Activated naive CD4-positive, alpha-beta T cell treated with anti-CD3 and anti-CD28 coated beads, Interleukin-2, amount 50 U/mL, for 72 hours (primary cell): ENCODE measurements at places on chromosomes 6 and 20.
A peak's percentile ranks its signal among the peaks of the same experiment; 100 is the strongest.

- no peak for DNase-seq
Measured at GRCh38 chr20:14667226-14667625, 329.8 kb upstream of the FLRT3 start.

GRCh38 chr6:168165373-168165772 is 86.4 kb upstream of the FRMD1 start:
- no peak for DNase-seq

- DNase-seq: no peak
Measured at GRCh38 chr6:131231103-131231502, 95.8 kb downstream of the AKAP7 start.

DNA sequence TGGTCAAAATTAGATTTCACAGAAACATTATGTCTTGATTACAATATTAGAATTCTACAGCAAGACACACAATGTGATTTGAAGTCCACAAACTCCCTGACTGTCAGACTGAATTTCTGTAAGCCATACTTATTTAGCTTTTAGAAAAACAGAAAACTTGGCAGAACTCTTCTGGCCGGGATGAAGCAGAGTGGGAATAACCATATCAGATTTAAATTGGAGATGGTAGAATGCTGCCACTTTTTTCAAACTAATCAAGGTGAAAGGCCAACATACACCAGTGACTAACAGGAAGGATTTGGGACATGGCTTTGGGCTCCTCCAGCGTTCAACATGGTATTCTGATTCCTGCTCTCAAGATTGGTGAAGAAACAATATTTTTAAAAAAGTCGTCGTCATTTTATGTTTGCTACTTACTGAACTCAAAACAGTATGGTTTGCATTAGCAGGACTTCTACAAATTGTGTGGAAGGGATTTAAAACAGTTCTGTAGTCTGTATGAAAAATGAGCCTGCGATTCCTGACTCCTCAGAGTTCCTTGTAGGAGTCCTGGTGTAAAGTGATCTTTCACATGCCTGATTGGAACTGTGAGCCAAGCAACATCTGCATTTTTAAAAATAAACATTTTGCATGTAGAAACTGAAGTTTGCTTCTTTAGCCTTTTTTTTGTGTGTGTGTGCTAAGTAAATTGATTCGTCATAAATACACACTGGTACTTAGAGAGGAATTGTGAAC is 297.9 kb upstream of the SOX4 start:
- DNase-seq: no peak

DNA sequence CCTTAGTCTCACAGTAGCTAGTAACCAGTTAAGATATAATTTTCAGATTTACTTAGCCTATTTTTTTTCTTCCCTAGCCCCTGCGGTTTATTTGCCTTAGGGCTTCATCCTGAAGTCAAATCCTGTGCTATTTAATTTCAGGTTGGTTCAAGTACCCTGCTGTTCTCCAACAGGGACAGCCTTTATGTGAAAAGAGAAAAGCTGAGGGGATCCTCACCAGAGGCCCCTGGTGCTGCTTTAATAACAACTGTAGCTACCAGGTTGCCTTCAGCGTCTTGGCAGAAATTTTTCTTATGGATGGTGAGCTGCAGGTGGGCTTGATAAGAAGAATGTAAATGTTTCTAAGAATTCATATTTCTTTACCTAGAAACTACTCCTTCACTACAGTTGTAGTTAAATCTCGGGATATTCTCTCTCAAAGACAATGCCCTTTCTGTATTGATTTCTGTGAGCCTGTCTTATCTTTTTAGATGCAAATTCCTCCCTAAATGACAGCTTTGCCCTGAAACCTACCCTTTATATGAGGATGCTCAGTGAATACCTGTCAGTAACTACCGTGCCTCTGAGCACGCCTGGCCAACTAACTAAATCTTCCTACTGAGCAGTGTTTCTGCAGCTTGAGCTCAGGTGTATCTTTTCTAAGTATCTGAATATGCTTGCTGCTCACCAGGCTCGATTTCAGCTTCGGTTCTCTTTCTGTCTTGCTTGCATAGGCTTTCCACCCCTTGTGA is 320.5 kb downstream of the MMUT start:
- no peak for DNase-seq

- no peak for DNase-seq
Measured at GRCh38 chr20:23508449-23509229, 17.7 kb downstream of the CST8 start.

DNA sequence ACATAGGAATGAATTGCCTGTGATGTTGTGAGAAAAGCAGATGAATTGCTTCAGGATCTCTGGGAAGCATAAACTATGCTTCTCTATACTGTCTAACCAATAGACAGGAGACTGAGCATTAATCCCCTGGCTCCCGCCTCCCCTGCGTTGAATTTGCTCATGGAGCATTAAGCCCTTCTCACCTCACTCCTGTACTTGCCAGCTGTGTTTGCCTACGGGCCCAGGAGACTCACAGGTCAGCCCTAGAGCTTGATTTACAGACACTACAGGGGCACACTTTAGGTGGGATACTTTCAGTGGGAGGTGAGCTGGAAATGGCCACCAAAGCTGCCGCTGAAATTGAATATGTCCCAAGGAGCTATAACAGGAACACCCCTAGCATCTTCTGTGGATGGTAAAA is 418.7 kb downstream of the CBLN4 start:
- no peak for DNase-seq

GRCh38 chr6:130978660-130979396 is 84.2 kb downstream of the EPB41L2 start:
- no peak for DNase-seq

GRCh38 chr20:37233548-37234253 is 27.9 kb downstream of the GHRH start:
- no peak for DNase-seq

- no peak for DNase-seq
Measured at GRCh38 chr6:55642366-55642765, 63.4 kb upstream of the HMGCLL1 start.

DNA sequence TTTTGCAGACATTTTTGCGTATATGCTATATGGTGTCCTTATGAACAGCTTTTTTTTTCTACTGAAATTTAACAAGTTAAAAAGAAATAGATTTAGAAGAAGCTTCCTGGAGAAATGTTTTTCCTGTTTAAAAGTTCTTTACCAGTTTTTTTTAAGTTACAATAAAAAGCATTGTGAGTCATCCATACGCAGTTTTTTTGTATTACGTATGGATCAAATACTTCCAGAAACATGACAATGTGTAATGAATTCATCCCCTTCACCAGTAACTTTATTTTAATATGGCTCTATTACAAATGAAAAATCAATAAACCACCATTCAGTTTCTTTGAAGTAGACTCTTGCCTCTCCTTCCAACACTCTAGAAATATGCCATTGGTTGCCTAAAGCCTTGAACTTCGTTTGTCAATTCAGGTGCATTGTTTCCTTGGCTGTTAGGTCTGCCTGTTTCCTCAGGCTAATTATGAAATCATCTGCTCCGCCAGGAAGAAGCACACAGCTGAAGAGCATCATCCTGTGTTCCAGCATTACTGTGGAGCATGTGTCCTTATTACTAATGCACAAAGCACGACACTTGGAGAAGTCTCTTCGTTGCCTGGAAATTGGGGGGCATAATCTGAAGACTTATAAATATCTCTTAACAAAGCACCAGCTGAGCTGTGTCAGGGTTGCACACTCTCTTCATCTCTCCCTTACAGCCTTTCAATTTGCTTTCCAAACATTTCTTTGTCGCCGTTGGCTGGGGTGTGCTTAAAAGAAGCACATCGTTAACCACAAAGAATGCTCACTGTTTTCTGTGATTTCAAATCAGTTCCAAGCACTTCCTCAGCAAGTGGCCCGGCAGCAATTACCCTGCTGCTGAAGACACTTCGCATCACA is 9.6 kb downstream of the MOXD1 start:
- DNase-seq: no peak

DNA sequence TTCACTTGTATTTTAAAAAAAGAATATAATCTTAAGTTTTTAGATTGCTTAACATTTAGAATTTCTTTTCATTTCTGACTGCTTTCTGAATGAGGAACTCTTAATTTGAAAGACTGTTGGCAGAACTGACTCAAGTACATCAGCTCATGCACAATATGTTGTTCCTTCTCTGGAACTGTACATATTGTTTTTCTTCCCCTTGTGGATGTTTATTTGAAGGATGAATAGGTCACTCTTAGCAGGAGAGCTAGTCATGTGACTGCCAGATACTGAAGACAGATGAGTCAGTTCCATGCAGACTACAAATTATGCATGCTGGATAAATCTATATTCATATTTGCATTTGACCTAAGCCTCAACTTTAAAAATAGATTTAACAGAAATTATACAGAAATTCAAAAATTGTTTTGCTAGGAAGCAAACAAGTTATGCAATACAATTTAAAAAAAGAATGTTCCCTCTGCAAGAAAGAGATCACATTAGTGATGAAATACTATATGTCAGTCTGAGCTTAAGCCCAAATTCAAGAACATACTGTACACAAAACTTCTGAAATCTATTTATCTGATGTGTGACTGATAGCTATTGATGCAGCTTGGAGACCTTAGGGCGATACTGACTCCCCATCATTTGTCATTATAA is 1274.9 kb upstream of the GJE1 start:
- DNase-seq: no peak

GRCh38 chr6:20154753-20155152 is 57.5 kb downstream of the MBOAT1 start:
- no peak for DNase-seq

GRCh38 chr6:82362878-82363427 is 664 bp upstream of the TPBG start:
- no peak for DNase-seq

GRCh38 chr6:31806470-31807272 is at the start of gene LSM2:
TSS of gene LSM2 (minus strand) at chr6:31806966. CDS start at chr6:31806757, 209 bp downstream.
- DNase-seq: peak; percentile 98

GRCh38 chr20:36548704-36549627 is 7.6 kb downstream of the MYL9 start:
- DNase-seq: no peak

- no peak for DNase-seq
Measured at GRCh38 chr20:37344506-37345338, 1.2 kb upstream of the SRC start.

- no peak for DNase-seq
Measured at GRCh38 chr20:60630609-60631008, 621.5 kb upstream of the CDH4 start.

DNA sequence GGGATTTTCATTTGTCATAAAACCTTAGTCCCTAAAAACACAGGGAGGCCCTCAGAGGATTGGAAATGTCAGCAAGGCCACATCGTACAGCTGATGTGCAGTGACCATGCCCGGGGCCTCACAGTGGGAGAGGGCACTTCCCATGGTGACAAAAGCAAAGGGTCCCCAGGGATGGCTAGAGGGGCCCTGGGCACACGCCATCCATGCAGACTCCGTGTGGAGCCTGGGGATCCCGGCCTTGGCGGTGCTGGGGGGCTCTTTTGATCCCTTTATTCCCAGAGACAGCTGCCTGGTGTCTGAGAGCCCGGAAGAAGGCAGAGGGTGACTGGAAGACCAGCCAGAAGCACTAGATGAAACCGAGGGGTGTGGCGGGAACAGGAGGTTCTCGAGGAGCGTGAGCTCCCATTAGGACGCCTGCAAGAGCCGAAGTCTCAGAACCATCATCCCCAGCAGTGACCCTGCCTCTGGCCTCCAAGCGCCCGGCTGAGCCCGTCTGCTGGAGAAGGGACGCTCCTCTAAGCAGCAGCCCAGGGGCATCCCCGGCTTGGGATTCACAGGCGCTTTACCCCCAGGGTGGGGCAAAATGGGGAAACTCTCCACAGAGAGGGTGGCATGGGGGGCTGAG is 49.1 kb upstream of the FRMD1 start:
- no peak for DNase-seq

DNA sequence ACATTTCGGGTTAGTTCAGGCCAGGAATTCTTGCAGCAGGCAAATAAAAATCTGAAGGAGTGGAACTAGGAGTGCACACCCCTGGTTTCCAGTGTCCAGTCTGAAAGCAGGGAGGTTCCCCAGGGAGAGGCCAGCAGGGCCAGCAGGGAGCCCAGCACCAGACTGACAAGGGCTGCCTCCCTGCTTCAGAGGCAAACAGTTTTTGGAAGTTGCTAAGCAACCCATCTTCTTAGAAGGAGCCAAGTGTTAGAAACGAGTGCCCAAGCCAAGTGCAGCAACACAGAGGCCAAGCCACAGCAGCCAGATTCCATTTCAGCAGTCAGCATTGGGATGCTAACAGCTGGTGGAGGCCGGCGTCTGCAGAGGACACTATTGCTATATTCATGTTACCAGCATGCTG is 179.1 kb downstream of the SYNDIG1 start:
- DNase-seq: no peak

DNA sequence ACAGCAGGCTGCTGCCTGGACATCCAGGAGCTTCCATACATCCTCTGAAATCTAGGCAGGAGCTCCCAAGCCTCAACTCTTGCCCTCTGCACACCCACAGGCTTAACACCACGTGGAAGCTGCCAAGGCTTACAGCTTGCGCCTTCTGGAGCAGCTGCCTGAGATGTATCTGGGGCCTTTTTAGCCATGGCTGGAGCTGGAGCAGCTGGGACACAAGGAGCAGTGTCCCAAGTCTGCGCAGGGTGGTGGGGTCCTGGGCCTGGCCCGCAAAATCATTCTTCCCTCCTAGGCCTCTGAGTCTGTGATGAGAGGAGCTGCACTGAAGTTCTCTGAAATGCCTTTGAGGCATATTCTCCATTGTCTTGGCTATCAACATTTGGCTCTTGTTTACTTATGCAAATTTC is 255.0 kb downstream of the DLL1 start:
- DNase-seq: no peak

DNA sequence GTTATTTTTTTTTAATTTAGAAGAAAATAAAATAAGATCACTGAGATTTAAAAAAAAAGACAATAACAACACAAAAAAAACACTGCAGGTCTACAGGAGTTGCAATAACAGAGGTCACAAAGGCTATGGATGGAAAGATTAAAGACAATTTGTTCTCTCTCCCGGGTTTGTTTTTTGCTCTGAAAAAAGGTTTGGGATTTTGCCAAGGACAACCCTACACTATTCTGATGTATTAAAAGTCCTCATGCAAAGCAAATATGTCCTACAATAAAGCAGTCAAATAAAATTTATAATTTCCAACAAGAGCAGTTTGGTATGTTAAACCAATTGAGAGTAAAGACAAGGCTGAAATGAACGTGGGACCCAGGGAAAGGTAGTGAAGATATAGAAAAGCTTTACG is 55.6 kb downstream of the PTPRK start:
- no peak for DNase-seq

DNA sequence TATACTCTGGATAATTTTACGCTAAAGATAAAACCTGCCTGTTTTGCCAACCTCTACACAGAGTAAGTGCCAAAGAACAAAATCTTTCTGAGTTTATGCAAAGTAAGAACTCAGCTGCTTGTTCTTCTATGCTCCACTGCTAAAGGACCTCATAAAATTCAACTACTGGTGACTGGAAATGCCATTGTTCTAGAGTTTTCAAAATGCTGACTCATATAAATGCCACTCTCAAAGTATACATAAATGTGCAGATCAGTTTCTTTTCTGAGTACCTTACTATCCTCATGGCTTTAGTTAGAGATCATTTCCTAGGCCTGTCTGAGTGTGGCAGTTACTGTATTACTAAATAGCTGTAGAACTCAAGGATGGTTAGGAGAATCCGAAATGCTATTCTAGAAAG is 45.6 kb downstream of the LYRM4 start:
- DNase-seq: no peak

DNA sequence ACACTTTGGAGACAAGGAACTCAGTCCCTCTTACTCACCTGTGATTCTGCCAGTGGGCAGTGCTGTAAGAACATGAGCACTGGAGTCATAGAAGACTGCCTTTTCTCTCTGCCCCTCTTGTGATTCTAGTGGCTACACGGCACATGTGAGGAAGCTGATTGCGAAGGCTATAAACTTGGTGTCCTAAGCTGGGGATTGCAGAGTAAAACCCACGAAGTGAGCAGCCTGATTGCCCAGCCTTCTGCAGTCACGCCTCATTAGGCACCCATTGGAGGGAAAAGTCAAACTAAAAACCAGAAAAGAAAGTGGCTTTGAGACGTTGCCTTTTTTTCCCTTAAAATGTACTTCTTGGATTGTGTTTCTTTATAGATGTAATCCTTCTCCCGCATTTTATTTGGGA is 748.4 kb upstream of the CHD6 start:
- no peak for DNase-seq
